Activated CD4-positive, CD25-positive, alpha-beta regulatory T cell (primary cell): ENCODE measurements at places on chromosomes 1 and 21.

DNA sequence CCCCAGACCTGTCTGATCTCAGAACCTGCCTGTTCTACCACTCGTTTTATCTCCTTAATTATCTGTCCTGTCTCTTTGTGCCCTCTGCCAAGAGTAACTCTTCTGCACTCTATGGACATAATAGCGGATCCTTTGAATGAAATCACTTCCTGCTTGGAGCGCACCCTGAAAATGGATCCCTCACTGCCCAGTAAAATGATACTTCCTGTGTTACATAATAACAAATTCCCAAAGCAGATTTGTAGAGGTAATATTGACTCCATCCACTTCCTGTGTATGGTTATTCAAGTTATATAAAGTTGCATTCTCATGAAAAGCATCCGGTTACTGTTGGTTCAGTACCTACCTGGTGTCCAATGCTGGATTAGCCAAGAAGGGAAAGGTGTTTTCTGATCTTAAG lies 246.0 kb downstream of the TRABD2B start:
- DNase-seq, result no peak

DNA sequence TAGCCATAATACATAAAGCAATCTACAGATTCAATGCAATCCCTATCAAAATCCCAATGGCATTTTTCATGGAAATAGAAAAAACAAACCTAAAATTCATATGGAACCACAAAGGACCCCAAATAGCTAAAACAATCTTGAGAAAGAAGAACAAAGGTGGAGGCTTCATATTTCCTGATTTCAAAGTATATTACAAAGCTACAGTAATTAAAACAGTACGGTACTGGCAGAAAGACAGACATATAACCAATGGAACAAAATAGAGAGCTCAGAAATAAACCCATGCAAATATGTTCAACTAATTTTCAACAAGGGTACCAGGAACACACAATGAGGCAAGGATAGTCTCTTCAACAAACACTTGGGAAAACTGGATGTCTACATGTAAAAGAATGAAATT lies 87.0 kb downstream of the DENND1B start:
- DNase-seq, result no peak

DNA sequence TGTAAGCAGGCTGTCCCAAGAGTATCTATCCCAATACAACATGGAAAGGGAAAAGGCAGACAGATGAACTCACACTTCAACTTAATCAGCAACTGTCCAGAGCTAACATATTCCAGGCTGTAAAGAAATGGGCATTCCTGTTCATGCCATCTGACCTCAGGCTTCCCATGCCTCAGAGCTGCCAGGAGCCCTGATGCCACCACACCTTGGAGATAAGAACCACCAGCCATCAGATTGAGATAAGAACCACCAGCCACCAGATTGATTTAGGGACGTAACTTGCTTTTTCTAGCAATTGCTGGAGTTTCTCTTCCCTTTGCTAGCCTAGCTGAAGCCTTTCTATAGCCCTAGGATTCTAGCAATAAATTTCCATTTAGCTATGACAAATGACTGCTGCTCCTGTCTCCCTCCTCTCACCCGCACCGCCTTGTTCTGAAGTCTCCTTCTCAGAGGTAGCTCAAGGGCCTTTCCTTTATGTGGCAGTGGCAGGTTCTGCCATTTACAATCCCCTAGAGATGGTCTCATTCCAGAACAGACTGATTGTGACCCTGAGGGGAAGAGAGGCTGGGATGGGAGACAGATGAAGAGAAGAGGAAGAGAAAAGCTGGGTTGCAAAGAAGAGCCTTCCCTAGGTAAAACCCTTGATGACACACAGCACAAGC lies 88.0 kb upstream of the CTTNBP2NL start:
- no peak for DNase-seq

DNA sequence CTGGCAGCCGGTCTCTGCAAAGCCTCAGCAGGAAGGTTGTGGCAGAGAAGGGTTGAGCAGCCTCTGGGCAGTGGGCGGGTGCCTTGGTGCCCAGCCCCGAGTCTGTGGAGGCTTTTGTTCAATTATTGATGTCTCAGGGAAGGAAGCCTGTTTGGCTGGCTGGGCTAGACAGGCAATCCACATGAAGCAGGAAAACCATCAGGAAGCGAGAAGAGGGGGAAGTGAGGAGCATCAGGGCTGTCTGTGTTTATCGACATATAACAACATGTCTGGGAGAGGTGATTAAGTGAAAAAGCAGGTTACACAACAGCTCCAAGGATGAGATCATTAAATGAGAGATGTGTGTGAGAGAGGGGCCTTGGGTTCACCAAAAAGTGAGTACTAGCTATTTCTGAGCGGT lies 105.4 kb downstream of the UBE2U start:
- no peak for DNase-seq

DNA sequence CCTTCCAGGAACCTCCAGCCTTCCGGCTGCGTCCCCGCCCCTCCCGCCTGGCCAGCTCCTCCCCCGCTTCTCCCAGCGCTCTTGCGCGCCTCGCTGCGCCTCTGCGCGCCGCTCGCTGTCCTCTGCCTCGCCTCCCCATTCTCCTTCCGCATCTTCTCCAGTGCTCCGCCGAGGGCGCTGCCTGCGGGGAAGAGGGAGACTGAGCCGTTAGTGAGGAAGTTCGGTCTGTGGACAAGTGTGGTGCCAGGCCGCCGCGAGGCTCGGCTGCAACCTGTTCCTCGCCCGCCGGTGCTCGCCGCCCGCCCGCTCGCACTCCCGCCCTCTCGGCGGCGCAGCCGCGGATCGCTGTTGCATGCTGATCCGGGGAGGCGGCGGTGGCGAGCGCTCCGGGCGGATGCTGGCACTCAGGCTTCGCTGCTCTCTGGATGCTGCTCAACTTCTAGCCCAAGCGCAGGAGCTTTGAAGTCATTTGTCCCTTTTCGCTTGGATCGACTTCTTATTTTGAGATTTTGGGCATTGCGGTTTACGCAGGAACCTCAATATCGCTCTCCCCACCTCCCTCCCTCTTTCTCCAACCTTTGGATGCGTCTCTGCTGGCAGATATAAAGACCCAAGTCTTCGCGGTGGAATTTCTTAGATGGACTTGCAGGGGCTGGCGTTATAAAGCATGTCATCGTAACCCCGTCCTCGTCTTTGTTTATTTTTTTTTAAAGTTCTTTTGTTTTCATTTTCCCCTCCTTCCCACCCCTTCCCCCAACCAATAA lies 614 bp upstream of the CACNA1E start:
- DNase-seq, result no peak

GRCh38 chr1:244394346-244394745 lies 57.4 kb downstream of the ADSS2 start:
- no peak for DNase-seq

DNA sequence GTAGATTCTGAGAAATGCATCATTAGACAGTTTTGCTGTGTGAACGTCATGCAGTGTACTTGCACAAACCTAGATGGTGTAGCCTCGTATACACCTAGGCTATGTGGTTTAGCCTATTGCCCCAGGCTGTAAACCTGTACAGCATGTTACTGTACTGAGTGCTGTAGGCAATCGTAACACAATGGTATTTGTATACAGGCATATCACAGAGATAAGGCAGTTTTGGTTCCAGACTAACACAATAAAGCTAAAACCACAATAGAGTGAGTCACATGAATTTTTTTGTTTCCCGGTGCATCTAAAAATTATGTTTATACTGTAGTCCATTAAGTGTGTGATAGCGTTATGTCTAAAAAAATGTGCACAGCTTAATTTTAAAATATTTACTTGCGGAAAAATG lies 6.9 kb downstream of the IL10RB start:
- no peak for DNase-seq

DNA sequence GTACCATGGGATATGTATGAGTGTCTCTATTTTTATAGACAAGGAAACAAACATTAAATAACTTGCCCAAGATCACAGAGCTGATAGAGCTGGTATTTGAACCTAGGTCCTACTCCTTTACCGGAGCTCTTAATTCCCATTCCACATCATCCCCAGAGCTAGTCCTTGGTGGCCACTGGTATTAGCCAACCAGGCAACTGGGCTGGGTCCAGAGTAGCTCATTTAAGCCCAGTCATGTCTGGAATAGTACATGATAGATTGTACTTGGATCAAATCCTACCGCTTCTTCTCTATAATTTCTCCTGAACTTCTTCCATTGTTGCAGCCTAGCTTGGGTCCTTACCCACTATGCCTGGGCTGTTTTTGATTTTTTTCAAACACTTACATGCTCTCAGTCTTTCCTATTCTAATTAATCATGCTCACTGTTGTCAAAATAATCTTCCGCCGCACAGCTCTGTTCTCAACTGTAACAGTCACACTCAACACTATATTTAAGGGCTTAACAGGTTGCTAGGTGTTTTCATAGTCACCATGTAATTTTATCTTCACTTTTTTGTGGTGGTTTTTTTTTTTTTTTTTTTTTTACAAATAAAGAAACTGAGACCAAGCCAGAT lies 80.2 kb downstream of the COLGALT2 start:
- no peak for DNase-seq

- DNase-seq, result no peak
Observed at GRCh38 chr1:110580244-110580643, 25.9 kb downstream of the KCNA2 start.

GRCh38 chr1:42118125-42118524 lies 35.1 kb upstream of the GUCA2B start:
- no peak for DNase-seq

DNA sequence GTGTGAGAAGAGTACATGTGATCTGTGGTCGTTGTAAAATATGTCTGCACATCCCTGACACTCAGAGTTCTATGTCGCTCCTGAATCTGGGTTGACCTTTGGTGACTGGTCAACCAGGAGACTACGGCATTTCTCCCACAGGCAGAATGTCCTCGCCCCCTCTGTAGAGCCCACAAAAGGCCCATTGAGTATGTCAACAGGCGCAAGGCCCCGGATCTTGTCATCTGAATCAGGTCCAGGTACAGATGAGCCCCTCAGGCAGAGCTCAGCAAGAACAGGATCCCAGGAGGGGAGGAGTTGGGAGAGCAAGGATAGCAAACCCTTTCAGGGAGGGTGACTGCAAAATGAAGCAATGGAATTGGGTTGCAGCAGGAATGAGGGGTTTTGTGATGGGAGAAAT lies 126.5 kb downstream of the MATN1 start:
- DNase-seq, result no peak

GRCh38 chr1:51331206-51332100 lies 1.1 kb upstream of the TTC39A start:
- no peak for DNase-seq

DNA sequence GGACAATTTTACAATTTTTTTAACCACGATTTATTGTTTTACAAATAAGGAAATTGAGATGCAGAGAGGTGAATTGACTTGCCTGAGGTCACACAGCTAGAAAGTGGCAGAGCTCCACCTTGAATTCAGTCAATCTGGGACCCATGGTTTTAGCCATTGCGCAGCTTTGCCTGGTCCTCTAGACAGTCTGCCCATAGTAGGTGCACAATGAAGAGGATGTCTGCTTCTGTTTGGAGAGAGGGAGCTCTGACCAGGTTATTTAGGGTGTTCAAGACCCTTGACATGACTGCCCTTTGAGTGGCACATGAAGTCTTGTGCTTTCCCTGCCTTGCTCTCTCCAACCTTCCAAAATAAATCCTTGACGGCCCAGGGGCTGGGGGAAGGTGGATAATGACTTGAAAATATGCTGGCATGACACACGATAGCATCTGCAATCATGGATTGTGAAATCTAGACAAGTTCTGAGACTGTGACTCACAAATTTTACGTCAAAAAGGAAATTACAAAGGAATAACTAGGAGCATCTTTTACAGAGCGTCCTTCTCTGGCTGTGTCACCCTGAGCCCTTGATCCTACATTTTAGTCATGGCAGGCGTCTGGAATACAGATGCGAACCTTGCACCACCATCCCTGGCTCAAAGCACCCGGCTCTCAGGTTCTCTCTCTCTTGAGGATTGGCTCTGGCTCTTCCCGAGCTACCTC lies 26.2 kb upstream of the ID3 start:
- no peak for DNase-seq

DNA sequence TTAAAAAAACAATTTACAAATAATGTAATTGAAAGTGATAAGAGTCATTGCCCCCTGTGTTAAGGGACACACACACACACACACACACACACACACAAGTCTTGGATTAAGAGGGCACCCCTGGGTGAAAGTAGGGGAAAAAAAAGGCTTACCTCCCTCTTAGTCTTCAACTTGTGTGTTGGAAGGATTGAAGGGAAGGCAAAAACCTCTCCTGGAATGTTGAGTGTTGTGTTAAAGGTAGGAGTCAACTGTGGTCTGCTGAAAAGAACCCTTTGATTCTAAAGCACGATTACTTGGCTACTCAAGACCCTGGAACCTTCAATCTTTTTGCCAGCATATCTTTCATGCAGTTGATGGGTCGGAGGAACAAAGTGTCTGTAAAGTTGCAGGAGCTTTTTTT lies 6.4 kb downstream of the PBX1 start:
- no peak for DNase-seq

- DNase-seq, result no peak
Observed at GRCh38 chr1:204380293-204380831, 20.6 kb upstream of the PLEKHA6 start.

- no peak for DNase-seq
Observed at GRCh38 chr1:27400082-27400962, 7.9 kb downstream of the GPR3 start.

- DNase-seq, result no peak
Observed at GRCh38 chr1:205588636-205589035, 43.2 kb downstream of the ELK4 start.

DNA sequence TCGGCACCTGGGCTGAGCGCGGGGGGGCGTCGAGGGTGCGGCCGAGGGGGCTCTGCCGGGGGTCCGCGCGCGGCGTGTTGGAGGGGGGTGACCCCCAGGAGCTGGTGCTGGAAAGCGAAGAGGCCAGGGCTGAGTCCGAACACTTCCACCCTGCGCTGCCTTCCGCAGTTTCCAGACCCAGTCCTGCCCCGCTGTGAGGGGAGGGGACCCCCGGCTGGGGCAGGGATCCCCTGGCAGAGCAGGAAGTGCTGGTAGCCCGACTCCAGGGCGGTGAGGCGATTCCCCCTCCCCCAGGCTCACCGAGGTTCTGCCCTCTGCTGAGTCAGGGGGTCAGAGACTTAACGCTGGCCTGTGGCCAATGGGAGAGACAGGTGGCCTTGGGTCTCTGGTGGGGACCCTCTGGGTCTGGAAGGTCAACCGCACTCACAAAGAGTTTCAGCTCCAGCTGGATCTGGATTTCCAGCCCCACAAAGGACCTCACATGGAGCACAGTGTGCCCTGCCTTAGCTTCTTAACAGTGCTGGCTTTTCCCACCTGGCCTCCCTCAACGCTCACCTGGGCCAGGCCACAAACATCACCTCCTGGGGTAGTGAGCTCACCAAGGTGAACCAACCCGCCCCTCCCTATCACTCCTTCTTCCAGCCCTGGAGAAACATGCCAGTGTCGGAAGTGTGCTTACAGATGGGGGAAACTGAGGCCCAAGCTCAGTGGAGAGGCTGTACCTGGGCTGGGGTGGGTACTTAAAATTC lies 39.8 kb upstream of the SYNC start:
- DNase-seq, result no peak

GRCh38 chr1:153390938-153391710 lies at the start of gene S100A8:
Gene S100A8, minus strand, starts transcription at chr1:153391073. Its CDS starts 538 bp downstream, at chr1:153390535.
- DNase-seq, result no peak
